ENCODE measurements at places on chromosomes 13 and 19.
A peak's percentile ranks its signal among the peaks of the same experiment; 100 is the strongest.

DNA sequence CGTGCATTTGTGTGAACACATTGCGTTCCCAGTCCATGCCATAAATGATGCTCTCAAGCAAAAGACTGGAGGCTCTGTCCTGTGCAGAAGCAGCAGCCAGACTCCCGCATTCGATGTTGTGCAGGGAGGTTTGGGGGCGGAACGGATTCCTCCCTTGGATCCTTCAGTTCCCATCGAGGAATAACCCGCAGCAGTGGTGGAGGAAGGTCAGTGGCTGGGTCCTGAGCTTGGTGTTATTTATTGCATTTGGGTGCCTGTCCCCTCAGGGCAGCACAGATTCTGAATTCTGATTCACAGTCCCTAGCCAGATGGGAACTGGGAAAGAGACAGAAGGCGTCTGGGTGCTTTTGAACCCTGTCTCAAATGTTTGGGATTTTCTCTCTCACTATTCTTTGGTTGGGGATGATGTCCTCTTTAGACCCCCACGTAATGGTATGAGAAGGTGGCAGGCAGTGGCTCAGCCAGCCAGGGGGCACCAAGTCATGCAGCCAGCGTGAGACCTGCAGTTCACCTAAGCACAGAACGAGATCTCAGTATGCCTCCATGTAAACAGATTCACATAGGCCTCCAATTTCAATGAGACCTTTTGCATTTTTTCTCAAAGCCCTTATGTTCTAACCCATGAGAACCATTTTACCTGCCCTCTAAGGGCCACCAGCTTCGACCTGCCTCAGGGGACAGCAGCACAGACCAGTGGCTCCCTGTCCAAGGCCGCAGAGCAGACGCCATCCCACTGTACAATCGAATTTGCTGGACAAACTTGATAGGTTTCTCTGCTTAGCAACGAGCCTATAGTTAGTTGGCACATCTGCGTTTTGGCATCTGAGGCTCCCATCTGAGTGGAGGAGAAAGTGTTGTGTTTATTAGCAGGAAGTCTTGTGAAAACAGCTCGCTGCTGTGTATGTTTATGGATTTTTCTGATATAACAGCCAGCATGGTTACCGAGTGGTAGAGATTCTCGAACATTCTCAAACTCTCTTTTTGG is 17.8 kb downstream of the KCTD15 start:
- no peak for DNase-seq

DNA sequence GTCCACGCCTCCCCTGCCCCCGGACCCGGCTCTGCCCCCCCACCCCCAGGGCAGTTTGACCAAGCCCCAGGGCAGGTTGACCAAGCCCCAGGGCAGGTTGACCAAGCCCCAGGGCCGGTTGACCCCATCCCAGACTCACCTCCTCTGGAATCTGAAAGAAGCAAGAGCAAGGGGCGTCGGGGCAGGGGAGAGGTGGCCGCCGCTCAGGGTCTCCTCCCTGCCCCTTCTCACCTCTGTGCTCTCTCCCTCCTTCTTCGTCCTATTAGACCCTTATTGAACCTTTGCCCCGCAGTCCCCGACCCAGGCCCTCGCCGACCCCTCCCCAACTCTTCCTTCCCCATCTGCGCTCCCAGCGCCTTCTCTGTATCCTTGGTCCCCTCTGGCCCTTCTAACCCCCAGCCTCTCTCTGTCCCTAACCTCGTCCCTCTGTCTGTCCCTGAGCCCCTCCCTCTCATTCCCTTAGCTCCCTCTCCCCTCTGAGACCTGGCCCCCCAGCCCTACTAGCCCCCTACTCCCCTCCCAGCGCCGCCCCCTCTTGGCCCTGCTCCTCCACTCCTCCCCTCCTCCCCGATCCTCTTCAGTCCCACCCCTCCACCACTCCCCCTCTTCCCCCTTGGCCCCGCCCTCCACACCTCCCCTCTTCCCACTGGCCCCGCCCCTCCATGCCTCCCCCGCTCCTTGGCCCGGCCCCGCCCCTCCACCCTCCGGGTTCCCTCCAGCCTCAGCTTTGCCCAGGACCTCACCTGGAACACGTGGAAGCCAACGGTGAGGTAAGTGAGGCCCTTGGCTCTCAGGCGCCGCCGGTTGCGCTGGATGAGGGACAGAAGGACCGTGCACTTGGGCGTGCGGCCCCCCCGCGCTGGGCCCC is 7.6 kb downstream of the CAPN12 start:
- peak; percentile 84 for DNase-seq

GRCh38 chr13:35767256-35767976 is 290.9 kb upstream of the MAB21L1 start:
- DNase-seq, result no peak

GRCh38 chr13:35630551-35631275 is 154.2 kb upstream of the MAB21L1 start:
- peak; percentile 83 for DNase-seq

GRCh38 chr13:93951108-93951507 is 528.4 kb downstream of the DCT start:
- DNase-seq, result no peak

- DNase-seq, result no peak
Measured at GRCh38 chr19:40322271-40322610, 26.0 kb downstream of the C19orf47 start.

- no peak for DNase-seq
Measured at GRCh38 chr13:46295491-46296114, 83.9 kb downstream of the LRRC63 start.

- peak; percentile 17 for DNase-seq
Measured at GRCh38 chr13:92346046-92346445, 880.6 kb upstream of the GPC6 start.

Measured in neural progenitor cell (in vitro differentiated cells).